Neural cell (in vitro differentiated cells): ENCODE measurements at places on chromosomes 16 and 17. TPM values are rescaled to one million over a fixed set of nuclear protein-coding genes. Genes with fewer than 3 reads are reported as not detected.

The PAM16 gene
- polyA plus RNA-seq, result 125 and 145 TPM in 2 replicates

The C16orf54 gene
- not detected in 2 replicates for polyA plus RNA-seq

The SETD1A gene
- 1.4 and 3.3 TPM in 2 replicates for polyA plus RNA-seq

The PMFBP1 gene
- 0.12 and 1.0 TPM in 2 replicates for polyA plus RNA-seq

The ADCY7 gene
- polyA plus RNA-seq, result 2.0 and 4.5 TPM in 2 replicates

The GGNBP2 gene
- polyA plus RNA-seq, result 99.3 and 112 TPM in 2 replicates

The CD68 gene
- polyA plus RNA-seq, result not detected in 2 replicates

The FOXC2 gene
- not detected in 2 replicates for polyA plus RNA-seq

The FGF11 gene
- polyA plus RNA-seq, result 15.8 and 16.4 TPM in 2 replicates

The ASGR1 gene
- polyA plus RNA-seq, result 75.6 and 80.2 TPM in 2 replicates

The NXN gene
- 14.8 and 17.9 TPM in 2 replicates for polyA plus RNA-seq

The CACNG4 gene
- polyA plus RNA-seq, result 32.9 and 41.9 TPM in 2 replicates

The KRT34 gene
- not detected in 2 replicates for polyA plus RNA-seq

The ZNF652 gene
- 16.8 and 26.7 TPM in 2 replicates for polyA plus RNA-seq

The PNMT gene
- polyA plus RNA-seq, result 1.5 TPM in 1 of 2 replicates, not detected in the other

The ST6GALNAC1 gene
- not detected in 2 replicates for polyA plus RNA-seq

The MYH2 gene
- polyA plus RNA-seq, result 0.04 TPM in 1 of 2 replicates, not detected in the other

The CCDC144A gene
- polyA plus RNA-seq, result 2.4 and 3.2 TPM in 2 replicates

The CCDC78 gene
- 8.8 and 10.7 TPM in 2 replicates for polyA plus RNA-seq

The ZNF287 gene
- 12.6 and 13.1 TPM in 2 replicates for polyA plus RNA-seq

The ITGA2B gene
- polyA plus RNA-seq, result 3.1 and 3.9 TPM in 2 replicates

The IL21R gene
- polyA plus RNA-seq, result 0.08 TPM in 1 of 2 replicates, not detected in the other

The PRAC2 gene
- polyA plus RNA-seq, result not detected in 2 replicates
